ENCODE measurements at places on chromosomes 12 and 14. TPM values are rescaled to one million over a fixed set of nuclear protein-coding genes. Genes with fewer than 3 reads are reported as not detected.

DNA sequence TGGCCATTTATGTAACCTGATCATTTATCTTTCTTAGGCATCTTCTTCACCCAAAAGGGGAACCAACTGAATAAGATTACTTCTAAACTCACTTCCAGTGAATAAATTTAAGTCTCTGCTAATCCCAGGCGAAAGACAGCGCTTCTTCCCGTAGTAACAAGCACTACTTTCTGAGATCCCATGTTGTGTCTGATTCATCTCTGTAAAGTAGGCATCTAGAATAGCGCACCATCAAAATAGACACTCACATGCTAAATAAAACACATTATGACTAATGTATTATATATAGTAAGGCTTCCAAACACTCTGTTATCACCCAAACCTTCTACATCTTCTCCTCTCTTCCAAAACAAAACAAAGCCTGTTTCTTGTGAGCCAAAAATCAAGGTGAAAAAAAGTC is 15.1 kb downstream of the GTF2A1 start:
- DNase-seq = no peak

DNA sequence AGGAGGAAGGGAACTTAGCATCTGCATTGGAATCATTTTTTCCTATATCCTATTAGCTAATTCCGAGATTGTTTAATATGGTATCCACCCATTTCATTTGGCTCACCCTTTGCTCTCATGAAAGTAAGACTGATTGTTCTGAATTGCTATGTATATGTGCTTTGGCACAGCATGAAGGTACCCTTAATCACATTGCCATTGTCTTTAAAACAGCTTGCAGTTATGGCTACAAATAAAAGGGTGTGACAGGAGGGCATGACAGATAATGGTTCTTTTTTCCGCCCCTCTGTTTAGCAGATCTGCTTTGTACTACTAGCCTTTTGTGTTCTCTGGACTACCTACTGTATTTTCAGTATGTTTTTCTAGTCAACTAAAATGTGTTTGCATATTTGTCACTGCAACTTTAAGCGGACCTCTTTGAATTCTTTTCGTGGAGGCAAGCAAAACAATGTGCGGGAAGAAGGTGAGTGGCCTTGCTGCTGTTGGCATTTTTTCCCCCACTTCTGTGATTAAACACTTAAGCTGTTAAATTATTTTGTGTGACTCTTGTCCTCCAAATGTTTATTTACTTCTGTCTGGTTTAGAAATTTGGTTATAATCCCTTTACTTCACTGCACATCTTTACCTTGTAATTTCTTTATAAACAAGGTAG is 35.8 kb downstream of the FBXO34 start:
- no peak for DNase-seq

- no peak for DNase-seq
These were observed 95.5 kb downstream of the SLC38A6 start for GRCh38 chr14:61076556-61076955.

DNA sequence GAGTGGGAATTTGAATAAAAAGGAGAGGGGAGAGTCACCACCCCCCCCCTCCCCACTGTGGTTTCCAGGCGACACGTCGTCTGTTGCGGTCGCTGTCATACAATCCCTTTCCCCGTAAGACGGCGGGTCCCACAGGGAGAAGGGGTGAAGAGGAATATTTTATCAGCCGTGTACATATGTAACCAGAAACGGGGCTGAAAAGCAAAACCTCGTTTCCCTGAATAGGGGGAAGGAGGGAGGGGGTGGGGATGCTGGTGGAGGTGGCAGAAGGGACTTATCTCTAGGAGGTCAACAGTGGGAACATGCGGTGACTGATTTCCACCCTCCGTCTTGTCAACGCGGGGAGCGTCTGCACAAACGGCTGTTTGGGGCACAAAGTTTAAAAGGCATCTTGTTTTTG is 171.4 kb downstream of the RBM19 start:
- DNase-seq = no peak

- no peak for DNase-seq
These were observed 5.2 kb downstream of the PPM1A start for GRCh38 chr14:60254176-60254575.

GRCh38 chr14:60986500-60986899 is 5.5 kb downstream of the SLC38A6 start:
- DNase-seq = no peak

- DNase-seq = no peak
These were observed 636 bp upstream of the IFNG-AS1 start for GRCh38 chr12:67988601-67989021.

RTL1 gene
- not detected for total RNA-seq
